Hypothalamus (tissue), 51 donors: ENCODE measurements at places on chromosomes 3 and 15.

DNA sequence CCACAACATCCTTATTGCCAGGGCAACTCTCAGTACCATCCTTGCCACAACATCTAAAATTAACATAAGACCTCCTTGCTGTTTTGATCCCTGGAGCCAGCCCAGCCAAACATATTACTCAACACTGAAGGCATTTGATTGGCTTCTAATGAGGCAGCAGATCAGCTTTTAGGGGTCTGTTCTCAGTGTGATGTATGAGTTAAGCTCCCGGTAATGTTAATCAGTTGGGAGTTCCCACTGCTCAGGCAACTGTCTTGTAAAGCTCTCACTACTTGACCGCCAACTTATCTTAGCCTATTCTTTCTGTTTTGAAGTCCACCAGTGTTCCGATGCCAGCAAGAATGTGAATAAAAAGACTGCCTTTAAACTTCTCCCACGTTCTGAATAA is 158.9 kb downstream of the FOXB1 start:
- DNase-seq, result no peak

GRCh38 chr15:52179278-52180195 is 11.7 kb downstream of the GNB5 start:
- DNase-seq, result peak; percentile 37

DNA sequence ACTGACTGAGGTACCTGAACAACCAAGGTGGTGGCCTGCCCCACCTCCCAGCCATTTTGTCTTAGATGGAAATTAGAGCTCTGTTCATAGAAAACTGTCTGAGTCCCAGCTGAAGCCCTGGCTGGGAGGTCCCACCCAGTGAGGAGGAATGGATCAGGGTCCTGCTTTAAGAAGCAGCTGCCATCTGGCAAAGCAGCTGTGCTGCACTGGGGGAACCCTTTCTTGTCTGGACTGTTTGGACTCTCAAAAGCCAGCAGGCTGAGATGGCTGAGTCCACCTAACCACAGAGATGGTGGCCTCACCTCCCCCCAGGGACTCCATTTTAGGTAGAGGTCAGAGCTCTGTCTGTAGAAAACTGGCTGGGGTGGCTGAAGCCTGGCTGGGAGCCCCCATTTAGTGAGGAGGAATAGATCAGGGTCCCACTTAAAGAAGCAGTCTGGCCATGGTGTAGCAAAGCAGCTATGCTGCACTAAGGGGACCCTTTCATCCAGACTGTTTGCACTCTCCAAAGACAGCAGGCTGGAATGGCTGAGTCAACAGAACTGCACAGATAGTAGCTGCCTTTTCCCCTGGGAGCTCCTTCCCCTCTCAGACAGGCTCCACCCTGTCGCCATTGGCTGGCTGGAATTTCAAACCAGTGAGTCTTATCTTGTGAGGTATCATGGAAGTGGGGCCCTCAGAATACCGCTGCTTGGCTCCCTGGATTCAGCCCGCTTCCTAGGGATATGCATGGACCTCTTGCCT is 116.9 kb downstream of the EPHA6 start:
- no peak for DNase-seq

GRCh38 chr15:70036585-70037291 is 61.0 kb downstream of the TLE3 start:
- no peak for DNase-seq

- no peak for DNase-seq
Observed at GRCh38 chr3:197151580-197151979, 122.0 kb upstream of the MELTF start.

GRCh38 chr15:26872206-26872605 is 5.3 kb downstream of the GABRA5 start:
- no peak for DNase-seq

- DNase-seq, result no peak
Observed at GRCh38 chr3:108546247-108546646, 35.9 kb upstream of the MYH15 start.

- no peak for DNase-seq
Observed at GRCh38 chr3:122925756-122926155, 101.8 kb downstream of the SEMA5B start.
